ENCODE measurements at places on chromosomes 16 and 17. TPM values are rescaled to one million over a fixed set of nuclear protein-coding genes. Genes with fewer than 3 reads are reported as not detected.

KRTAP4-3 gene
- not detected for total RNA-seq

GRCh38 chr17:59368218-59368857 lies 36.9 kb downstream of the YPEL2 start:
- no peak for DNase-seq

CD19 gene
- total RNA-seq: 1.1 TPM

DNA sequence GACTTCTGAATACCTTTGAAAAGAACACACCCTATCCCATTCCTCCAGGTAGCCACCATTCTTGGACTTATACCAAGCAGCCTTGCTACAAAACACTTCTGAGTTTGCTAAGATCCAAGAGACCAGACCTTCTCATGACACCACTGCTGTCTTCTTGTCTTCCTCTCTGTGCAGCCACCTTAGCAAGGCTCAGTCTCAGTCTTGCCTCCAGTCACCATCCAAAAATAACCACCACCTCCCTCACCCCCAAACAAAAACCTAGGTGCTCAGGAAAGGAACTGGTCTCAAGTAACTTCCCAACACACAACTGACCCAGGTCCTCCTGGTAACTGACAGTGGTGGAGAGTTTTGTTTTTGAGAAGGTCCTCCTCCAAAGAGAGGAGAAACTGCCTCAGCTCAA lies 90.9 kb upstream of the CORO6 start:
- no peak for DNase-seq

- no peak for DNase-seq
Measured at GRCh38 chr16:88446736-88447135, 6.3 kb upstream of the ZFPM1 start.

MYH13 gene
- not detected for total RNA-seq

DNA sequence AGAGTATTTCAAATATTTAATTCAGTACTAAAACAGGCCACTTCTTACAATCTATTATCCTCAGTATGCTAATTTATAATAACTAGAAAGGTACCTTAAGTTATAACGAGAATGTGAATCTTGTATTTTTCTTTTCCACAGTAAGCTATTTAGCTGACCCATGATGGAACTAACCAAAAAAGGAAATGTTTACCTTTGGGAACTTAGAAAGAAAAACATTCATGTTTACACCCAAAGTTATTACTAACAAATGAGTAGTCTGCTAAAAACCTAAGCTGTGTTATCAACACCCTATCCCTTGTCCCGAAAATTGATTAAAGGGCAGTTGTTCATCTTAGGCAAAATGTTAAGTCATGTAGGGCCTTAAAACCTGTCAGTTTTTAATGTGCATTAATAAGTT lies 8.1 kb downstream of the GNA13 start:
- no peak for DNase-seq

DNA sequence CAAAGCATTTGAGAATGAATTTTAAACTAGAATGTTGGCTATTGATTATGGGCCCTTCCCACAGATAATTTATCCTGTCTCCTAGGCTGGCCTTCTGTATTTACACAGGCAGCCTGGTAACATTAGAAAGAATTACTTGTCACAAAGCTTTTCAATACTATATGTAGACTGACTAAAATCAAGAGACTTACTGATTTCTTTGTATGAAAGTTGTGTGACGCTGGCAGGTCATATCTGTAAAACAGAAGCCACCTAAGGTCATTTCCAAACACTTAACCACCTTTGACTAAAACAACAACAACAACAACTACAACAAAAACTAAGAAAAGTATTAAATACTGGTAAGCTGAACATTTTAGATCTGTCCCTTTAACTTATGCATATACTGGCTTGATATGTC lies 329.0 kb upstream of the TBX2 start:
- DNase-seq: no peak

GRCh38 chr16:70790815-70791214 lies 10.1 kb downstream of the VAC14 start:
- DNase-seq: no peak

IRX5 gene
- not detected for total RNA-seq

- no peak for DNase-seq
Measured at GRCh38 chr16:83592778-83593177, 215.0 kb upstream of the HSBP1 start.

SSTR5 gene
- not detected for total RNA-seq

DNA sequence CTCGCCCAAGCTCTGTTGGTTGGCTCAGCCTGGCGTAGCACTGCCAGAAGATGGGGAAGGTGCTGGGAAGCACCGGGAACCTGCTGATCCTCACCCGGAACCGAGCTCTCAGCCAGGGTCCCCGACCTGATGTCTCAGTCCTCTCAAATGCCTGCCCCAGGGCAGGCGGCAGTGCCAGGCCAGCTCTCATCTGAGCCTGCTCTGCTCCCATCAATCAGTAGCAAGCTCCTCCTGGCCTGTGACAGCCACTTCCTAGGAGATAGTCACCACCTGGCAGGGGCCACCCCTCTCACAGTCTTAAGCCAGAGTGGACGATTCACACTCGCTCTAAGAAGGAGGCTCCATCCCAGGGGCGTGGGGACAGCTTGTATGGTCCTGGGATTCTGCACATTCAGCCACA lies 62.0 kb downstream of the ENGASE start:
- no peak for DNase-seq

GRCh38 chr17:62163847-62164246 lies 98.8 kb upstream of the MED13 start:
- DNase-seq: no peak

GRCh38 chr17:71548540-71549190 lies 572.2 kb upstream of the SOX9 start:
- DNase-seq: no peak

SLC6A2 gene
- not detected for total RNA-seq

GRCh38 chr17:17987187-17987896 lies 14.7 kb downstream of the DRC3 start:
- no peak for DNase-seq

SDR42E1 gene
- 5.6 TPM for total RNA-seq

MT1G gene
- total RNA-seq: not detected

- DNase-seq: no peak
Measured at GRCh38 chr17:4587803-4588202, 3.5 kb downstream of the SMTNL2 start.

DNA sequence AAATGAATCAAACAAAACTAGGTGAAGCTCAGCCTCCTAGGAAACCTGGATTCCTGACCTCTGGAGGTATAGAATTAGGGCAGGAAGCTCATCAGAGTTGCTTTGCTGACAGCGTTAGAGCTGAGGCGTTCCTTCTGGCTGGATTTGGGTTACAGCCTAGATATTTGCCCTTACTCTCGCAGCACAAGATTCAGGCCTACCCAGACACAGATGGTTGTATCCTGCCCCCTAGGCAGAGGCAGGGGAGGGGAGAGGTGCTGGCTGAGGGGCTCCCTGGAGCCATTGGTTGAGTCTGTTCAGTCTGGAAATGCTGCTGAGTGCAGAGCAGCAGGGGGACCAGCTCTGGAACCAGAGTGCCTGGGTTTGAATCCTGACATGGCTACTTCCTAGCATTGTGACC lies 78.4 kb downstream of the MPRIP start:
- no peak for DNase-seq

DNA sequence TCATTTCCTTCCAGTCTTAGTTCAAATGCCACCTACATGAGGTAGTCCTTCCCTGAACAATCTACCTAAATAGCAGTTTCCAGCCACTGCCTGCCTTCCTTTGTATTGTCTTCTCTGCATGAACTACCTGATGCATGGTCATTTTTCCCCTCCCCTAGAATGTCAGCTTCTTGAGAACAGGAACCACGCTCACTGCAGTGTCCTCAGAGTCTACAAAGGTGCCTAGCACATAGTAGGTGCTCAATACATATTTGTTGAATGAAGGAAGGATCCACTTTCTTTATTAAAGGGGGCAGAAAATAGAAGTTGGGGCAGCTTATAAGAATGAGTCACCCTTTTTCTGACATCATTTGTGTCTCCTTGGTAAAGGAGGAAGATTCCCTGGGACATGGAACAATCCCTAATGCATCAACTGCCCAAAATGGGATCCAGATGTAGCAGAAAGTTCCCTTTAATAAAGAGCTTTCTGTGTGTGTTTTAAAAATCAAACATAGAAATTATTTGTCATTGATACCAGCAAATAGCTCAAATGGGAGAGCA lies 4.4 kb upstream of the CYLD start:
- DNase-seq: no peak

DNA sequence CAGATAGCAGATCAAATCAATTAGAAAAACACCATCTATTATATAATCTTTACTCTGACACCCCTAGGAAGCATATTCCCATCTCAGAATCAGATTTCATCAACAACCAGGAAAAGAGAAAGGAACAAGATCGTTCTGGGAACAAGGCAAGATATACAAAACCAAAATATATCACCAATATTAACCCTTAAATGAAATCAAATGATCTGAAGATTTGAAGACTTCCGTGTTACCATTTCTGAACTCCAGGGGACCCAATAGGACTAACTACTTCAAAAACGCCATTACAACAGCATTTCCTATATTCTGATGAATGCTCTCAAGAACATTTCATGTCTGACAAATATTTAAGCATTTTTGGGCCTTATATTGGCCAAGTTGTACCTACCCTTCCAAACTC lies 624.2 kb upstream of the ZFHX3 start:
- DNase-seq: no peak

GRCh38 chr16:72925631-72925979 lies 122.3 kb downstream of the ZFHX3 start:
- no peak for DNase-seq

DNA sequence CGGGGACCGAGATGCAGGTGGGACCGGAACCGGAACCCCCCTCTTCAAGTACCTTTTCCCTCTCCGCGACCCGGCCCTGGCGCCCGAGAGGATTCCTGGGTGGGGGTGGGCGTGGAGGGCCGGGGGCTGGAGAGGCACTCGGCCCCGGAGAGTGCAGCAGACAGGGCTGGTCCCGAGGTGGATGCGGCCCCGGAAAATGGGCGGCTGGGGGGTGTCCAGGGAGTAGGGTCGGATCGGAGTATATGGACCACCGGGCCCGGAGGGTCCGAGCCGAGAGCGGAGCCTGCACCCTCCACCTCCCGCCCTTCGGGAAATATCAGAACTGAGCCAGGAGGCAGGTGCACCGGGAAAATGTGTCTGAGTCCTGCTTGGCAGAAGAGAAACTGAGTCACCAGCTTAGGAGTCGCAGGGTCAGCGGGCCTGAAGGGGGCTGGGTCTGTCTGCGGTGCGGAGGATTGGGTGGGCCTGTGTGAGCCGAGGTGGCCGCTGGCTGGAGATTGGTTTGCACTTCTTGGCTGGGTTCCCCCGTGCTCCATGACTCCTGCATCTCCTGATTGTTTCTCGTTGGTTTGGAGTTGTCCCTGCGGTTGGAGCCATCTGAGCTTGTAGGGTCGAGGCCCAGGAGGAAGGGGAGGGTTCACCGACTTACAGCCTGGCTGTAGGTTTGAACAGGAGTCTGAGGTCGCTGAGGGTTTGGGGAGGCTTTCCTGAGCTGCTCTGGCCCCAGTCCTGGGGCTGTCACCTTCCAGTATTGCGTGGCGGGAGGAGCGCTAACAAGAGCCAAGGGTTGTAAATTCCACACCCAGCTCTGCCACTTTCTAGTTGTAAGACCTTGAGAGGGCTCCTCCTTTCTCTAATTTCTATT lies 518 bp downstream of the SH2B1 start:
- DNase-seq: no peak

DNA sequence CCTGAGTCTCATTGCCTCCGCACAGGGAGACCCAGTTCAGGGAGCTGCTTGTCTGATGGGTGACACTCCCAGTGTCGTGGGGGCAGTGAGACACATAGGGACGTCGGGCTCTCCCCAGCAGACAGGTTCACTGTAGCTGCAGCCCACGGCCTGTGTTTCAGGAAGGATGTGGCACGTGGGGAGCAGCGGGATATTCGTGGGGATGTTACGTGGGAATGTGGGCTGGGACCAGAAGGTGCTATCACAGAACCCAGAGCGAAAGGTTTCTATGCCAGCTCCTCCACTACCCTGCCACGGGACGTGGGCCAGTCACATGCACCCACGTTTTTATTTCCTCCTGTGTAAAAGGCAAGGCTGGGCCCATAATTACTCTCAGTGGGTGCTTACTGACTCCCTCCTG lies 16.3 kb downstream of the CACNA1G start:
- no peak for DNase-seq

DNA sequence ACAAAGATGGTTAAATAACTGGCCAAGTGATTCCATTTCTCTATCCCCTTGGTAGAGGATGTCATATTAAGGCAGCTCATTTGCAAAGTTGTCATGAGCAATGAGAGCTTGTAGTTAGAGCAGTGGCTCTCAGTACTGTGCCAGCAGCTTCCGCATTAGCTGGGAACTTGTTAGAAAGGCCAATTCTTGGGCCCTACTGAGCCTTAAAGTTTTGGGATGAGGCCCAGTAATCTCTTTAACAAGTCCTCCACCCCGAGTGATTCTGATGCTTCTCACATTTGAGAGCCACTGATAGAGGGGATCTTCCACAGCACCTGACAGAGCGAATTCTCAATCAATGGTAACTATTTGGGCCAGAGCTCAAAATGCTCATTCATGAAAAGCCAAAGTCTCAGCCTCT lies 20.2 kb upstream of the CCL1 start:
- DNase-seq: no peak

GRCh38 chr16:85428168-85428898 lies 184.8 kb upstream of the GSE1 start:
- DNase-seq: peak; percentile 66

DNA sequence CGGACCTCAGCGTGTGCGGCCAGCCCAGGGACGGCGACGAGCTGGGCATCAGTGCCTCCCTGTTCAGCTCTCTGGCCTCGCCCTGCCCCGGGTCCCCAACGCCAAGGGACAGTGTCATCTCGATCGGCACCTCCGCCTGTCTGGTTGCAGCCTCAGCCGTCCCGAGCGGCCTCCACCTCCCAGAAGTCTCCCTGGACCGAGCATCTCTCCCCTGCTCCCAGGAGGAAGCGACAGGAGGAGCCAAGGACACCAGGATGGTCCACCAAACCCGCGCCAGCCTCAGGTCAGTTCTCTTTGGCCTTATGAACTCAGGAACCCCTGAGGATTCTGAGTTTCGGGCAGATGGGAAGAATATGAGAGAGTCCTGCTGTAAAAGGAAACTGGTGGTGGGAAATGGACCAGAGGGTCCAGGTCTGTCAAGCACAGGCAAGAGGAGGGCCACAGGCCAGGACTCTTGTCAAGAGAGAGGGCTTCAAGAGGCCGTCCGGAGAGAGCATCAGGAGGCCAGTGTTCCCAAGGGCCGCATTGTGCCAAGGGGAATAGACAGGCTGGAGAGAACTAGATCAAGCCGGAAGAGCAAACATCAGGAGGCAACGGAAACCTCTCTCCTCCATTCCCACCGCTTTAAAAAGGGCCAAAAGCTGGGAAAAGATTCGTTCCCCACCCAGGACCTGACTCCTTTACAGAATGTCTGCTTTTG lies 825 bp downstream of the HASPIN start:
- no peak for DNase-seq

DNA sequence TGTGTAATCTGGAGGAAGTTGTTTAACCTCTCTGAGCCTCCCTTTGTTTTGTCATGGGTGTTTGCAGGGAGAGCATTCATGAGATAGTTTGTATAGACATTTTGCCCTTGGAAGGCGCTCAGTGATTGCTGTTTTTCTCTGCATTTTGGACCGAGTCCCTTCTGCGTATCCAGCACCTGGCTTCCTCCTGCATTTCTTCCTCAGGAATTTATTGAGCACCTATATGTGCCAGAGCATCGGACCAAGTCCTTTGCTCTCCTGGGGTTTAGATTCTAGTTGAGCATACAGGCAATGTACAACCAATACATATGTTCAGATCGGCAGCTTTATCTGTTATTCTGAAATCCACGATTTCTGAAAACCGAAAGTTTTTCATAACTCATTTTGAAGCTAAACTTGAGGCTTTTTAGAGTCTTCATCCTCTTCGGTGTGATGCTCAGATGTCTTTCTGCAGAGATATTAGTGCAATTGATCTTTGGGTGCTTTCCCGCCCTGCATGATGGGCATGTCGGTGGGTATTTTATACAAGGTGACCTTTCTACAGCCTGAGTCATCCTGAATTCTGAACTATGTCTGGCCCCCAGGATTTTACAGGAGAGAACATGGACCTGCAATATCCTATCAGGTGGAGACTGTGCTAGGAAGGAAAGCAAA lies 4.1 kb downstream of the IL4R start:
- peak; percentile 33 for DNase-seq

Data from CD8-positive, alpha-beta T cell (primary cell).